Fibroblast of skin of back (primary cell): ENCODE measurements at places on chromosomes 6 and 20.
A peak's percentile ranks its signal among the peaks of the same experiment; 100 is the strongest.

GRCh38 chr6:1436334-1437306 lies 47.2 kb downstream of the FOXF2 start:
- DNase-seq, result peak; percentile 64

GRCh38 chr20:46112430-46113112 lies 5.5 kb upstream of the CD40 start:
- no peak for DNase-seq

- DNase-seq, result no peak
Observed at GRCh38 chr20:6622041-6622440, 145.4 kb upstream of the BMP2 start.

DNA sequence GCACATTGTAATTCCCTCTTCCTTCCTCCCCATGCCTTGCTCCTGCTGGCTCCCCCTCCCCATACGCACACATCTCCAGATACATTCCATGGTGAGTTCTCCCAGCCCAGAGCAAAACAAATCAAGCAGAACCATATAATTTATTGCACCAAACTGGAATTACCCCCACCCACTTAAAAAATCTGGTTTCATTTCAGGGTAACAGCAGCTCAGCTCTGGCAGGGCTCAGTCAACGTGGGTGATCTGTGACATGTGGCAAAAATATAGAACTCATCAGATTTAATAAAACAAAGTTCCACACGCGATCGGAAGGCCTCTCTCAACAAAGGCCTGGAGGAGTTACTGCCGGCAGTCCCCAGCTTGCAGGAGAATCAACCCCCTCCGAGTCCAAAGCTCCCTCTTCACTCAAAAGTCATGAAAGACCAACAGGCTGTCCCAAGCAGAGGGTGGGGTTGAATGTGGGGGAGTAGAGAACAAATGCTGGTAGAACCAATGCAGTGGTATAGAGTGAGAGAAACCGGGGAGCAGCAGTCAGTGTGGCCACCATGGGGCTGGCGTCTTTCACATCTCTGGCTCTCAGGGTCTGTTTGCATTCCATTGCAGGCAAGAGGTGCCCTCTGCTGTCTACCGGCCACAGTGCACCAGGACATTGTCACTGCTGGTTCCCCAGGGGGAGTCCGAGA lies 323.3 kb upstream of the NT5E start:
- DNase-seq, result peak; percentile 94

- DNase-seq, result no peak
Observed at GRCh38 chr6:95318137-95318536, 259.2 kb upstream of the MANEA start.

DNA sequence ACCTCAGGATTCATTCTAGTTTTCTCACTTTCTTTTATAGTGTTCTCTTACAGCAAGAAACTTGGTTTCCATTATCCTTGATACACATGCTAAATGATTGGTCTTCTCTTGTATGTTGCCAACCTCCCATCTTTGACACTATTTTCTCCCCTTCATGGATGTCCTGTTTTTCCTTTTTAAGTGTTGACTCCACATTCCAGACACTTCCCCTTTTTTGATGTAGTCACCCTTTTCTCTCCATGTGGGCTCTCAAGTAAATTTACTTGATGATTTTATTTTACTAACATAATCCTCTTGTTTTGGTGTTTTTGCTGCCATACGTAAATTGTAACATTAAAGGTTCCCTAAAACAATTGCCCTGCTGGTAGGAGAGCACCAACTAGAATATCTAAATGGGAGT lies 148.1 kb downstream of the ZFAND3 start:
- DNase-seq, result no peak

- DNase-seq, result peak; percentile 17
Observed at GRCh38 chr6:121492536-121492935, 57.1 kb downstream of the GJA1 start.

GRCh38 chr20:62739067-62739466 lies 30.4 kb downstream of the NTSR1 start:
- no peak for DNase-seq

DNA sequence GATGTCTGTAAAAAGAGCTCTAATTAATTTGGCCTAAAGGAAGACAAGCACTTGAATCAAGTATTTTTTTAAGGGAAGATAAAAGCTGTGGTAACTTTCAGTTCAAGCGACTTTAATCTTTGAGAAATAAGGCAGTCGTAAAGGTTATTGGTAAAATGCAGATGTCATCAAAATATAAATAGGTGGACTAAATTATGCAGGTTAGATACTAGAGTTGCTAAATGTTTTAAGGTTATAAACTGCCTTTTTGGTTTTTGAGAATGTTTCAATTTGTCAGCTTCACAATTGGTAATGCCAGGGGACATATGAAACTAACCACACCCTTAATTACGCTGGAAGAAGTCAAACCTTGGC lies 159.5 kb upstream of the OLIG3 start:
- DNase-seq, result no peak

DNA sequence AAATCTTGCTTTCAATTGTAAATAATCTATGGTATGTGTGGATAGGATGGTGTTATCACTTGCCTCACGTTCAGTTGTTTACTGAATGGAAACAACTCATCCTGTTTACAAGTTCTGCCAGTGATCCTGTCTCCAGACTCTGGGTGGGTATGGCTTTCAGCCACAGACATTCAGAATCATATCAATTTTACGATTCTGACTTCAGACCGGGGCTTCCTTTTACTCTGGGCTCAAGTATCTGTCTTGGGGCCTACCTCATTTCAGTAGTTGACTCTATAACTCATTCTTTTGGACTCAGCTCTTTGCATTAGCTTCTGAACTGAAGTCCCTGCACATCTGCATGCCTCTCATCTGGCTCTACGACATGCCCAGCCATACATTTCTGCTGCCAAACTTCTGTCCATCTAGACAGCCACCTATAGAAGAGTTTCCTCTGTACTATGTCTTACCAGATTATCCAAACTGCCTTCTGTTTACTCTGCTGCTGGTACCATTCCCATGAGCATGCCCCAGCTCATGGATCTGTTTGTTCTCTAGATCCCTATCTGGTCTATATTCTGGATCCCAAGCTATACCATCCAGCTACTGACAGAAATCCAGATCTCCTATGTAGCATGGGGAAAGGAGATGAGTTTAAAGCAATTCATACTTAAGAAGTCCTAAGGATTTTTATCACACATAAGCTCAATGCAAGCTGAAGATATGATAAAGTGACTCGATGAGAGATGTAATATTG lies 34.3 kb downstream of the FYN start:
- no peak for DNase-seq

- DNase-seq, result no peak
Observed at GRCh38 chr20:24786111-24786495, 163.0 kb upstream of the CST7 start.

- DNase-seq, result no peak
Observed at GRCh38 chr6:145714731-145715130, 20.6 kb downstream of the EPM2A start.

DNA sequence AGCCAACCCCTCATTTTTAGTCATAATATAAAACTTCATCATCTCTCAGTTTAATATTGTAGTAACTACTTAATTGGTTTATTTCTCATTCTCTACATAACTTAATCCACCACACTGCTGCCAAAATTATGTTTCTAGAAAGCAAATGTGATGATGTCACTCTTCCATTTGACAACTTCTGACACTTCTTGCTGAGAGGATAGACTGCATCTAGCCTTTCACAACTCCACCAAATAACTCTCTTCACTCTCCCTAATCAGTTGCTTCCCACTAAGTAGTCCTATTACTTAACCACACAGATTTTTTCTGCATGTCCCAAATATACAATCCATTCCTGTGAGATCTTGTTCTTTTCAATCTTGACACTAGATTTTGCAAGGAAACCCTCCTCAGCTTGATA lies 951.3 kb downstream of the EPHA7 start:
- DNase-seq, result no peak

- no peak for DNase-seq
Observed at GRCh38 chr6:11714116-11714797, 64.3 kb downstream of the ADTRP start.

DNA sequence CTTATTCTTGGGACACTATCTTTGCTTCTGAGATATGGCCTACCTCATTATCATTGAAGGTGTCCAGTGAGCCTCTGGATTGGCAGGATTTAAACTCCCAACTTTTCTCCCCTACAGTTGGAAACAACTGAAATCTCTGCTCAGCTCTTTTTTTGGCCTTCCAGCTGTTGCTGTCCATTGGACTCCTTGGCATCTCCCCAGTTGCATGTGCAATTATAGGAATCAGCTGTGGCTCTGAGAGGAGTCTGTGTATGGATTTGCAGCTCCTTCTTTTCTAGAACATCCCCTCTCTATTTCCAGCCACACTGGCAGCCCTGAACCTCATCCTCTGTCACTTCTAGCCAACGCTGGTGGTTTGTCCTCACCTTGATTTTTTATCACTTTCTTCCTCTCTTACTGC lies 21.2 kb downstream of the RAB22A start:
- DNase-seq, result no peak

GRCh38 chr6:91386204-91386603 lies 799.3 kb upstream of the MAP3K7 start:
- no peak for DNase-seq

- no peak for DNase-seq
Observed at GRCh38 chr6:150632785-150633485, 33.2 kb downstream of the PLEKHG1 start.

- no peak for DNase-seq
Observed at GRCh38 chr20:61801857-61802442, 263.7 kb downstream of the TAF4 start.

DNA sequence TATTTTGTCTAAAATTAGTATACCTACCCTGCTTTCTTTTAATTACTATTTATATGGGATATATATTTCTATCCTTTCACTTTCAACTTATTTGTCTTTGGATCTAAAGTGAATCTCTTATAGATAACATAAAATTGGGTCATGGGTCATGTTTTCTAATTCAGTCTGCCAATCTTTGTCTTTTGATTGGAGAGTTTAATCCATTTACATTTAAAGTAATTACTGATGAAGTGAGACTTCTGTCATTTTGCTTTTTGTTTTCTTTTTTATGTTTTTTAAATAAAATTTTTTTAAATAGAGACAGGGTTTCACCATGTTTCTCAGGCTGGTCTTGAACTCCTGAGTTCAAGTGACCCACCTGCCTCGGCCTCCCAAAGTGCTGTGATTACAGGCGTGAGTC lies 50.5 kb upstream of the PRDM1 start:
- DNase-seq, result no peak

GRCh38 chr6:12939314-12939713 lies 222.7 kb downstream of the PHACTR1 start:
- DNase-seq, result no peak
